Heart right ventricle (tissue), 16 donors: ENCODE measurements at places on chromosomes 12 and 14.

GRCh38 chr14:64860039-64860438 is 19.7 kb downstream of the SPTB start:
- no peak overlapping the region for H3K27ac ChIP-seq
- no peak overlapping the region for H3K4me3 ChIP-seq
- peaks cover 14% of the 10 kb centered on the region for H3K4me1 ChIP-seq
- H3K36me3 ChIP-seq: no peaks in the 10 kb centered on the region
- DNase-seq: no peak

- no peaks in the 10 kb centered on the region for H3K36me3 ChIP-seq
- H3K27ac ChIP-seq: no peak overlapping the region
- DNase-seq: no peak
- no peaks in the 10 kb centered on the region for H3K4me1 ChIP-seq
- H3K4me3 ChIP-seq: no peak overlapping the region
- no peaks in the 10 kb centered on the region for H3K27me3 ChIP-seq
Observed at GRCh38 chr12:91023326-91024004, 18.7 kb upstream of the EPYC start.

DNA sequence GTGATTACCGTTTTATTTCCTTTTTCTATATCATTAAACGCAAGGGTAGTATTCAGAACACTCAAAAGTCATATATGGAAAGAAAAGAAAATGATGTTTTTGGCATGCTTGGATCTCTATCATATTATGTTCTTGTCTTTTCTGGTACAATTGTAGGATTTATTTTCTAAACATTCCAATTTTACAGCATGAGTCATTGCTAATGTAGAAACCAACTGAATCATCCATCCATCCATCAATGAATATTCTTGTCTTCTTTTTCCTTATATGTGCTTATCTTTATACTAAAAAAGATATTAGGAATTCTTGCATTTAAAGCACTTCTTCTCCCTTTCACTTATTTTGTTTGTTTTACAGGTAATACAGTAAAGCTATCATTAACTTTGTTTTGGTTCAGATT is 20.4 kb upstream of the AMIGO2 start:
- H3K36me3 ChIP-seq: no peaks in the 10 kb centered on the region
- H3K27me3 ChIP-seq: no peaks in the 10 kb centered on the region
- no peak for DNase-seq
- no peak overlapping the region for H3K27ac ChIP-seq
- no peak overlapping the region for H3K4me3 ChIP-seq
- H3K4me1 ChIP-seq: peaks cover 8% of the 10 kb centered on the region

DNA sequence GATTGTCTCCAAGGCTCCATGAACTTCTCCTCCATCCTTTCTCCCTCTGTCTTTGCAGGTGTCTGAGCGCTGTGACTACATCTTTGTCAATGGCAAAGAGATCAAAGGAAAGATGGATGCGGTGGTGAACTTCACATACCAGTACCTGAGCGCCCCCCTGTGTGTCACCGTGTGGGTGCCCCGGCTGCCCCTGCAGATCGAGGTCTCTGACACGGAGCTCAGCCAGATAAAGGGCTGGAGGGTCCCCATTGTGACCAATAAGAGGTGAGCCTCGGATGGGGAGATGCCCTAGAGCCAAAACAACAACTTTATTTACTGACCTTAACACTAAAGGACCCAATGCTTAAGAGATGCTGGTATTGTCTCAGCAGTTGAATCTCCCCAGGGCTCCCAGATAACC is 130.0 kb downstream of the SLC15A4 start:
- DNase-seq: no peak
- H3K4me1 ChIP-seq: no peaks in the 10 kb centered on the region
- H3K27ac ChIP-seq: no peak overlapping the region
- no peak overlapping the region for H3K4me3 ChIP-seq
- H3K27me3 ChIP-seq: no peaks in the 10 kb centered on the region

DNA sequence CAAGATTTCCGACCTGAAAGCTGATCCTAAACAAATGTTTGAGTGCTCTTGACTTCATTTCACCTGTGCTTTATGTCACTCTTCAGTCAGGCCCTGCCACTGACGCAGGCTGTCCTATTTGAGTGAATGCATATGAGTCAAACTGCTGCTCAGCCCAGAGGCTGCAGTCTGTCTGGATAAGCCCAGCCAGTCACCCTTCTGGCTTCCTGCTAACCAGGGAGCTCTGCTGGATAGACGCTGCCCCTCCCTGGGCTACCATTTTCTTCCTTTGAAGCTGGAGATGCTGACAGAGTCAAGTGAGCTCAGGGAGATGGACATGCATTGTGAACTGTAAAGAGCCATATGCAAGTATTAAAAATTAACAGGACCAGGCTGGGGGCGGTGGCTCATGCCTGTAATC is 5.1 kb upstream of the TUNAR start:
- H3K36me3 ChIP-seq: no peaks in the 10 kb centered on the region
- no peak overlapping the region for H3K4me3 ChIP-seq
- H3K27ac ChIP-seq: no peak overlapping the region
- no peak for DNase-seq
- H3K27me3 ChIP-seq: peaks cover 8% of the 10 kb centered on the region
- no peaks in the 10 kb centered on the region for H3K4me1 ChIP-seq

DNA sequence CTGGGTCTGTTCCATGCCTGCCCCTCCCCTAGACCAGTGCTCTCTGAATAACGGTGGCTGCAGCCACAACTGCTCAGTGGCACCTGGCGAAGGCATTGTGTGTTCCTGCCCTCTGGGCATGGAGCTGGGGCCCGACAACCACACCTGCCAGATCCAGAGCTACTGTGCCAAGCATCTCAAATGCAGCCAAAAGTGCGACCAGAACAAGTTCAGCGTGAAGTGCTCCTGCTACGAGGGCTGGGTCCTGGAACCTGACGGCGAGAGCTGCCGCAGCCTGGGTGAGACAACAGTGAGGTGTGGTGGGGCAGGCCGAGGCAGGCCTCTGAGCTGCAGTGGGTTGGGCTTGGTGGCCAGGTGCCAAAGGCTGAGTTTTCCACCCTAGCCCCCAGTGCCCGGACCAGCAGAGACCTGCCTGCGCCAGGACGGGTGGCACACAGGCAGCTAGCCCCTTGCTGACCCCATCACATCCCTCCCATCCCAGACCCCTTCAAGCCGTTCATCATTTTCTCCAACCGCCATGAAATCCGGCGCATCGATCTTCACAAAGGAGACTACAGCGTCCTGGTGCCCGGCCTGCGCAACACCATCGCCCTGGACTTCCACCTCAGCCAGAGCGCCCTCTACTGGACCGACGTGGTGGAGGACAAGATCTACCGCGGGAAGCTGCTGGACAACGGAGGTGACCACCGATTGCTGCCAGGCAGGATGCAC is 28.2 kb upstream of the LRP1-AS start:
- peaks cover 19% of the 10 kb centered on the region for H3K4me1 ChIP-seq
- H3K27ac ChIP-seq: peak overlapping the region; percentile 26
- no peaks in the 10 kb centered on the region for H3K27me3 ChIP-seq
- peak; percentile 73 for DNase-seq

DNA sequence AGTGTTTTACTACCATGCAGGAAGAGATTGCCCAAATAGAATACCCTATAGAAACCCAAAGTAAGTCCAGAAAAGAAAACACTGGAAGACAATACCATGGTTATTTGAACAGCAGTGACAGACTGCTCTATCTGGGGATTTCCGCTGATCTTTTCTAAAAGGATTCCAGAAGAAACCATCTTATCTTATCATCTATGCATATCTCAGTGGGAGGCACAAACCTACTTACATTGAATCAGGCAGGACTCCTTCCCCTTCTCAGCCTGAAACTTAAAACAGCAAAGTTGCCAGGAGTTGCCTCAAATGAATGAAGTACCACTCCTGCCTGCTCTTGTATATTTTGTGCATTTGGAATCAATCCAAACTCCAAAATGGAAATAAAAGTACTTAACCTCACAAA is 56.7 kb upstream of the NR2C1 start:
- peaks cover 23% of the 10 kb centered on the region for H3K36me3 ChIP-seq
- no peak overlapping the region for H3K4me3 ChIP-seq
- DNase-seq: no peak

GRCh38 chr12:69431591-69432222 is 38.5 kb upstream of the FRS2 start:
- no peaks in the 10 kb centered on the region for H3K36me3 ChIP-seq
- H3K4me1 ChIP-seq: no peaks in the 10 kb centered on the region
- peak overlapping the region; percentile 66 for H3K27ac ChIP-seq
- H3K4me3 ChIP-seq: no peak overlapping the region
- H3K27me3 ChIP-seq: no peaks in the 10 kb centered on the region

GRCh38 chr12:65560286-65560685 is 264.0 kb upstream of the HMGA2 start:
- no peak overlapping the region for H3K4me3 ChIP-seq
- no peak overlapping the region for H3K27ac ChIP-seq

DNA sequence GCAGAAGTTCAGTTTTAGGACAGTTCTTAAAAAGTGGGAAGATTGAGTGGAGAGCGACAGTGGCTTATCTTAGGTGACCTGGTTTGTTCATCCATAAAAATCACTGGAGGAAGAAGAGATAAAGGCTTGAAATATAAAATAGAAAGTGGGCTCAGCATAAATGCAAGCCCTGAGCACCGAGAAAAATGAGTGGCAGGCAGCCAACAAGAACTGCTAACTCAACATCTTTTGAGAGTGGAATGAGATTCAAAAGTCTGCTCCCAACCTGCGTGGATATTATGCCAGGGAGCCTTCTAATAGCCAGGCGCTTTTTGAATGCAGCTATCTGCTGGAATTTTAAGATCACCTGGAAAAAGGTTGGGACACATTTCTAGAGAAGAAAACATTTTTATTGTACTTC is 666.5 kb downstream of the FLRT2 start:
- H3K4me1 ChIP-seq: no peaks in the 10 kb centered on the region
- H3K36me3 ChIP-seq: no peaks in the 10 kb centered on the region
- H3K27me3 ChIP-seq: no peaks in the 10 kb centered on the region
- no peak overlapping the region for H3K4me3 ChIP-seq
- no peak overlapping the region for H3K27ac ChIP-seq

GRCh38 chr12:131187602-131188001 is 233.9 kb downstream of the ADGRD1 start:
- no peaks in the 10 kb centered on the region for H3K36me3 ChIP-seq
- no peaks in the 10 kb centered on the region for H3K27me3 ChIP-seq
- no peaks in the 10 kb centered on the region for H3K4me1 ChIP-seq
- no peak for DNase-seq

DNA sequence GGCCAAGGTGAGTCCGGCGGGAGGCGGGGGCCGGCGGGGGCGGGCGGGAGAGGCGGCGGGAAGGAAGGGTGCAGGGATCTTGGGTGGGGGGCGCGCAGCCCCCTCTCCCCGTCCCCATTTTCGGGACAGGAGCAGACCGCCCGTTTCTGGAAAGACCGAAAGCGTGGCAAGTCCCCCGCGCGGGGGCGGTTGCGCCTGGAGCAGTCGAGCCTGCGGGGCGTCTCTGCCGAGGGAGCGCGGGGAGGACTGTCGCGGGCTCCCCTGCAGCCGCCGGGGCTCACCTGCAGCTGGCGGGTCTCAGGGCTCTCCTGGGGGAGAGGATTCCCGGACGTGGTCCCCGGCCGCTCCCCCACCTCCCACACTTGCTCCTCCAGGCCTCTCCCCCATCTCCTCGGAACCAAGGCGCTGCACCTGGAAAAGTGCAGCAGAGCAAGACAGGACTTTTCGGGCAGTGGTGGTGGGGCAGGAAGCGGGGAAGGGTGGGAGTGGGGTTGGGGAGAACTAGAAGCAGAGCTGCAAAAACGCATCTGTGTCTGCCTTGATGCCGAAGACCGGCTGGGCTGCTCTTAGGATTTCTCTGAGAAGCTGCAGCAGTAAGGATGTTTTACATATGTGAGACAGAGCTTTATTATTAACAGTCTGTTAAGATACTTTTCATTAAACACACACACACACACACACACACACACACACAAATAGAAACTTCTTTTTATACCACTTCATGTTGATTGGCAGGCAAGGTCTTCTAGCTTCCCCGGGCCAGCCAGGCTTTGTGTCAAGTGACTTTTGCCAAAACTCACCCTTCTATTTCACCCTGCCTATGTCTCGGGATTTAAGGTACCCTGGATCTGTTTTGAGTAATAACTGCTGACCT is 677 bp downstream of the C12orf75 start:
- H3K4me1 ChIP-seq: peaks cover 9% of the 10 kb centered on the region
- H3K27ac ChIP-seq: peak overlapping the region; percentile 70
- DNase-seq: peak; percentile 17
- H3K36me3 ChIP-seq: no peaks in the 10 kb centered on the region

DNA sequence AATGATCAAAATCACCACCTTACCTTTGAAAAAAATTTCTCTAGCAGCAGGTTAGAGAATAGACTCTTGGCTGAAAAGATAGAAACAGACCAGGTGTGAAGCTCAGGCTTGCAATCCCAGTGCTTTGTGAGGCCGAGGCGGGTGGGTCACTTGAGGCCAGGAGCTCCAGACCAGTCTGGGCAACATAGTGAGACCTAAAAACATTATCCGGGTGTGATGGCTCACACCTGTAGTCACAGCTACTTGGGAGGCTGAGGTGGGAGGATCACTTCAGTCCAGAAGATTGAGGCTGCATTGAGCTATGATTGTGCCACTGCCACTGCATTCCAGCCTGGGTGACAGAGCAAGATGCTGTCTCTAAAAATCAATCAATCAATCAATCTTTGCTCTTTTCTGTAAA is 105.3 kb upstream of the TBX3 start:
- no peaks in the 10 kb centered on the region for H3K27me3 ChIP-seq
- no peak overlapping the region for H3K4me3 ChIP-seq
- no peaks in the 10 kb centered on the region for H3K36me3 ChIP-seq
- DNase-seq: no peak

GRCh38 chr14:51581017-51581881 is 70.5 kb upstream of the FRMD6 start:
- no peaks in the 10 kb centered on the region for H3K27me3 ChIP-seq
- no peak overlapping the region for H3K27ac ChIP-seq
- H3K4me1 ChIP-seq: no peaks in the 10 kb centered on the region
- no peak for DNase-seq
- H3K4me3 ChIP-seq: no peak overlapping the region
- H3K36me3 ChIP-seq: no peaks in the 10 kb centered on the region

DNA sequence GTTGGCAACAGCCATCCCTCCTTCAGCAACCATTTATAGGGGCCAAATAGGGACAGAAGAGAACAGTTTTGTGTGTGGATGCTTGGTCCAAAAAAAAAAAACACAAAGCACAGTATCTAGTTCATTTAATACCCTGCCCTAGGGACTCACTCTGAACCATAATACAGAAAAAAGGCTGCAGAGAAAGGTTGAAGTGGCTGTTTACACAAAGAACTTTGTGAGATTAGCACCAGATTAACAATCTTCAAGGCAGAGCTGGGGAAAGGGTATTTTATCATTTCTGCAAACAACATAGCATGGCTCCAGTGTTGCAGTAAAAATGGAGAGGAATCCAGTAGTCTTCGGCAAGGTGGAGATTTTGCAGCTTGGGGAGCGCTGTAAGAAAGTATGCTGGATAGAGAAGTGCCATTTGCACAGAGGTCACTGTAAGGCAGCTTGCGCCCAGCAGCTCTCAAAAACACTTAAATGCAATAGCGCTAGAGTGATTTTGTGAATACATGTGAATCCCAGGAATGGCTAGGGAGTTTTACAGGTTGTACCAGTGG is 124.2 kb upstream of the PLEKHA5 start:
- H3K36me3 ChIP-seq: no peaks in the 10 kb centered on the region
- no peak overlapping the region for H3K4me3 ChIP-seq
- H3K4me1 ChIP-seq: no peaks in the 10 kb centered on the region
